CD8-positive, alpha-beta memory T cell (primary cell): ENCODE measurements at places on chromosomes 13 and 19. TPM values are rescaled to one million over a fixed set of nuclear protein-coding genes. Genes with fewer than 3 reads are reported as not detected.

DNA sequence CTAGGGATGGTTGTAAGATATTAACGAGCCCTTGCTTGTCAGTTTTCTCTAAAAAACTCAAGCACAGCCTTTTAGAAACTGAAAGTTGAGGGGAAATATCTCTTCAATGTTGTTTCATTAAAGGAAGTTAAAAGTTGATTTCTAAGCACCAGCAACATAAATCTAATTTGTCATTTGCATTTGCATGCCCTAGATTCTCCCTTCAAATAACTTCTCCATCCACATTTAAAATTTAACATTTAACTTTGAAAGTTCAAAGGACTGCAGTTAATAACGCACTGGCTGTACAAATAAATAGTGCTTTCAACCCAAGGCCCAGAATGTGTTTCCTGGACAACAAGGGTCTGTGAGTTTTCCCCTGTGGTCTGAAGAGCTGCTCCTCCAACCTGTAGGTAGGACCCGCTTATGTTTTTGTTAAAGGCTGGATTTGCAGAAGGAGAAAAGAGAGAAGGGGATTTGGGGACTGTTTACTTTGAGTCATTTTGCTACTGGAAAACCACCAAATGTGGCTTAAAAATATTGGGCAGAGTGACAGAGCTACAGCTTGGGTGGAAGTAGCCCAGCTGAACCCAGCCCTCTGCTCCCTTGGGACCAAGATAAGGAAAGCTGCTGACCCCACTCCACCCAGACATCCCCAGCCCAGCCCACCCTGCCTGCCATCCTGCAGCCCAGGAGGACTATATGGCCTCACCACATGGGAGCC, 39.8 kb downstream of the TNFRSF19 start:
- DNase-seq: no peak

GRCh38 chr19:8342316-8342683, 762 bp downstream of the KANK3 start:
- no peak for DNase-seq

DNA sequence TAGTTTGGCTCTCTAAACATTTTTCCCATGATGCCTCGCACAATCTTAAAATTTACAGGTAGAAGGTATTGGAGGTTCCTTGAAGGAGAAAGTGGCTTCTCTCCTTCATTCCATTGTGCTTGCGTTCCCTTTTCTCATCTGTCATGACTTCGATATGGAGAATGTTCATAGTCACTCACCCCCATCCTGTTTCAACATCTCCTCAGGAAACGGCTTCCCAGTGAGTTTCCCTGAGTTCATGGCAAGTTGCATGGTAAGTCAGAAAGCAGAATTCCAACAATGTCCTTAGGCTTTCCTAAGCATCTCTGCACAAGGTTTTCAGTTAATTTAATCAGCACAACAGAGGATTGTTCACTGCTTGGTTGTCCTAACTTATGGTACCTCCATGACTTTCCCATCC, 581.8 kb upstream of the SLITRK5 start:
- no peak for DNase-seq

Gene AMER2
- total RNA-seq: not detected

- no peak for DNase-seq
Measured at GRCh38 chr19:43524922-43525835, 1.8 kb downstream of the ETHE1 start.

Gene LDLR
- total RNA-seq: 27.7 TPM

DNA sequence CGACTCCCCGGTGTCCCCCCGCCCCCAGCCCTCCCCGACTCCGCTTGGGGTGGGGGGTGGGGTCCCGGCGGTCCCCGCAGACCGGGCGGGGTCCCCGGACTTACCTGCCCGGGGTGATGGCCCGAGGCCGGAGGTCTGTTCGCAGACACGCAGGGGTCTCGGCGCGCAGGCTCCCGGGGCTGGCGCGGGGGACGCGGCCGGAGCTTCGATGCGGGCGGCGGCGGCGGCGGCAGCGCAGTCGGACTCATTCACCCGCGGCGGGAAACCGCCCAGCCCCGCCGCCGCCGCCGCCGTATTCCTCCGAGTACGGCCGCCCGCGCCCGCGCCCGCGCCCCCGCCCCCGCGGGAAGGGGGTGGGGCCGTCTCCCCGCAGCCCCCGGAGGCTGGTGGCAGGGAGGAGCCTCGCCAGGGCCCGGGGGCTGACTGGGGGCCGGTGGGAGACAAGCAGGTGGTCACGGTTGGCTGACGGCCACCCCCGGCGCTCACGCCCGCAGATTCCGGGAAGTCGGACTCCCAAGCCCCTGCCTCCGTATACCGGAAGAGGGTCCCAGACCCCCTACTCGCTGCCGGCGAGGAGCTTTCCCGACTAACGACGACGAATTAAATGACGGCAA, at the start of gene C2CD4C:
Gene C2CD4C, minus strand, starts transcription at position 246 of the 614 bp plus-strand sequence. CDS start 786 bp downstream, outside the sequence.
- DNase-seq: no peak

GRCh38 chr19:41384351-41384750, 8.0 kb downstream of the TMEM91 start:
- no peak for DNase-seq

GRCh38 chr13:85543144-85543543, 256.1 kb downstream of the SLITRK6 start:
- no peak for DNase-seq

GRCh38 chr13:52906122-52906903, 57.9 kb upstream of the PCDH8 start:
- DNase-seq: no peak

Gene PALM
- not detected for total RNA-seq

Gene CPT1C
- 0.66 TPM for total RNA-seq

DNA sequence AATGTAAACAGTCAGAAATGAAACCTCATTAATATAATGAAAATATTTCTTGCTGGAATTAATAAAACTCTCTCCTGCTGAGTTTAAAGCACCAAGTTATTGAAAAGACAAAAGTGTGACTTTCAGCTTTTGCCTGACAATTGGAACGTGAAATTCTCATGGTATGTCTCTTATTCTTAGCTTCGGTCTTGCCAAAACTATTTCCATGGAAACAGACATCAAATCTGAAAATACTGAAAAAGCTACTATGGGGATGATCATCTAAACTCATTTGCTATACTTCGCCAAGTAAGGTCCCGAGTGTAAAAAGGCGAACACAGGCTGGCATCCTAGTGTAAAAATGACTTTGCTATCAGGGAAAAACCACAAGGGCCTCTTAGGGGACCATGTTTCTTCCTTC, 22.8 kb downstream of the HTR2A start:
- DNase-seq: no peak

DNA sequence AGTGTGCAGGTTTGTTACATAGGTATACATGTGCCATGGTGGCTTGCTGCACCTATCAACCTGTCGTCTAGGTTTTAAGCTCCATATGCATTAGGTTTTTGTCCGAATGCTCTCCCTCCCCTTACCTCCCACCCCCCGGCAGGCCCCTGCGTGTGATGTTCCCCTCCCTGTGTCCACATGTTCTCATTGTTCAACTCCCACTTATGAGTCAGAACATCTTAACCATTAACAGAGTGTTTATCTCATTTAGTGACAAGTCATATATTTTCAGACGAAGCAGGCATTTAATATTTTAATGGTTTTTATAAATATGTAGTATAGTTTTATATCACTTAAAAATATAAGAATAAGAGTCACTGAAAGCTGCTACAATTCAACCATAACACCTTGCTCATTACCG, 780.5 kb upstream of the ARGLU1 start:
- no peak for DNase-seq

DNA sequence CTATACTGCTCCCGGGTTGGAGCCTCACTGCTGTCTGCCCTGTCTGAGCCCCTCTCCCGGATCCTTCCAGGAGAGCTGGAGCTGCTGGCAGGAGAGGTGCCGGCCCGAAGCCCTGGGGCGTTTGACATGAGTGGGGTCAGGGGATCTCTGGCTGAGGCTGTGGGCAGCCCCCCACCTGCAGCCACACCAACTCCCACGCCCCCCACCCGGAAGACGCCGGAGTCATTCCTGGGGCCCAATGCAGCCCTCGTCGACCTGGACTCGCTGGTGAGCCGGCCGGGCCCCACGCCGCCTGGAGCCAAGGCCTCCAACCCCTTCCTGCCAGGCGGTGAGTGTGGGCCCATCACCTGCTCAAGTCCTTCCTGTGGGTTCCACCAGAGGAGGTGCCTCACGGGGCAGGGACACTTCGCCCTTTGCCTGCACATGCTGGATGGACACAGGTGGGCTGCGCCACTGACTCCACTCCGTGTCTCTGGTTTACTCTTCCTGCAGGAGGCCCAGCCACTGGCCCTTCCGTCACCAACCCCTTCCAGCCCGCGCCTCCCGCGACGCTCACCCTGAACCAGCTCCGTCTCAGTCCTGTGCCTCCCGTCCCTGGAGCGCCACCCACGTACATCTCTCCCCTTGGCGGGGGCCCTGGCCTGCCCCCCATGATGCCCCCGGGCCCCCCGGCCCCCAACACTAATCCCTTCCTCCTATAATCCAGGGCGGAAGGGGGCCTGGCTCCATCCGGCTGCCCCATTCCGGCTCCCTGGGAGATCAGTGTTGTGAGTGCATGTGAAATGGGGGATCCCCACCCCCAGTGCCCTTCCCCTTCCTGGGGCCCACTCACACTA, 19.8 kb downstream of the EPN1 start:
- no peak for DNase-seq

GRCh38 chr19:8254286-8255001, 45.3 kb downstream of the CERS4 start:
- no peak for DNase-seq

- no peak for DNase-seq
Measured at GRCh38 chr19:28898249-28898648, 314.7 kb downstream of the UQCRFS1 start.

Gene CEACAM3
- not detected for total RNA-seq

DNA sequence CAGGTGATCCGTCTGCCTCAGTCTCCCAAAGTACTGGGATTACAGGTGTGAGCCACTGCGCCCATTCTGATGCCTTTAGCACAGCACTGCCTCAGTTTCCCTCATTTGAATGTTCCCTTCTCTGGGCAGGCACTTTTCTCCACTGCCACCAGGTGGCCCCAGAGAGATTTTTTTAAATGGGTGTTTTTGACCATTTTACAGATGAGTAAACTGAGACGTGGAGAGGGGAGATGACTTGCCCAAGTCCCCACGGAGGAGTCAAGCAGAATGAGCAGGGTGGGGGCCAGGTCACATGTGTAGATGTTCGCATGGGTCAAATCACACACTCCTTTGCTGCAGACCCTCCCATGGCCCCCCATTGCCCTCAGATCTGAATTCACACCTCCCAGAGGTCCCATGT, 3.2 kb upstream of the PDE4C start:
- DNase-seq: no peak

Gene HRC
- not detected for total RNA-seq

DNA sequence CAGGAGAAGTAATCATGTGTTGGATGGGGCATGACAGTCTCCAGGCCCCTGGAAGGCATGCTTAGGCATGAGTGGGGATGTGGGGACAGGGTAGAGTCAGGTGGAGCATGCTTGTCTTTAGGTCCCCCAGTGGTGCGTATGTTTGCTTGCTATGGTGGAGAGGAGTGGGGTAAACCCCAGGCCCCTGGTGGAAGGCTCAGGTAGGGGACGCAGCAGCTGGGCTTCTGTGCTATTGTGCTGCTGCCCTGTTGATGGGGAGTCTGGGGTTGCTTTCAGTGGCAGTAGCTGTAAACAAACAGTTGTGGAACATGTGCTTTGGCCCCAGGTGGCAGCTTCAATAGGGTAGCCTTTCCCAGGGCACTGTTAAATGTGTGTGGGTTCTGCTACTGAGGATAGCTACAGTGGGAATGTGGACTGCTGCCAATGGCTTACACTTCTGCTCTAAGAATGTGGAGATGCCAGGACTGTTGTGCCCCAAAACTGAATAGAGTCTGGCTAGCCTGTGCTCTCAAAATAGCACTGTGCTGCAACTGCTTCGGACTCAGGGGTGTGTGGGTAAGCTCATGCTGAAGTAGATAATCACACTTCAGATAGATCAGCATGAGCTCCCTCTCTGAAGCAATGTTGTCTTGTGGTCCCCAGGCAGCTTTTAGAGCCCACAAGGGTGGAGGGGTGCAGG, 1257.3 kb downstream of the DIAPH3 start:
- DNase-seq: no peak

DNA sequence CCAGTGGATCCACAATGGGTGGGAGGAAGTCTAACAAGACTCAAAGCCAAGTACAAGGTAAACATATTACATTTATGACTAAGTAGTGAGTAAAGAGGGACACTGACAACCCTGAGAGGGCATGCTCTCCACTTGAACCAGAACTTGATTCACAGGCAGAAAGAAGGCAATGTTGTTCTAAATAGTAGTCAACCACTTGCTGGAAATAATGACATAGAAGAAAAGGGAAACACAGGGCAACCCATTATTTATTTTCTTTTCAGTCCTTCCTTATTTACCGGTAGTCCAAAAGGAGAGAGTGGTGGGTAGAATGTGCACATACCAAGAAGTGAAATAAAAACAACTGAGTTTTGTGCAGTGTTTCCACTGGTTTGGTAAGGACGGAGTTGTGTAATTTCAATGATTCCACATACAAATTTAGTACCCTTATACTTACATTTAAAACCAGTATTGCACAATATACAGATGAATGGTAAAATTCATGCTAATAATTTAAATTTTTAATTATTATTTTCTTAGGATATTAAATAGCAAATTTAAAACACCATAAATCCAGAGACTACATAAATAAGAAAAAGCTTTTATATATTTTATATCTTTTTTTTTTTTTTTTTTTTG, 65.9 kb downstream of the ENOX1 start:
- DNase-seq: no peak

Gene ZNF837
- total RNA-seq: 1.8 TPM

GRCh38 chr19:17323300-17323963, 11.2 kb downstream of the ANO8 start:
- no peak for DNase-seq

GRCh38 chr13:81745391-81745790, 1404.5 kb upstream of the SPRY2 start:
- no peak for DNase-seq

Gene GRK1
- not detected for total RNA-seq

- DNase-seq: peak; percentile 54
Measured at GRCh38 chr19:3606690-3607289, at the start of gene TBXA2R. Gene TBXA2R (minus strand): TSS chr19:3606875. CDS start chr19:3600634, 6,241 bp downstream.

- DNase-seq: peak; percentile 76
Measured at GRCh38 chr19:35495107-35496064, 5.1 kb upstream of the KRTDAP start.

GRCh38 chr13:43564952-43565351, 221.8 kb downstream of the ENOX1 start:
- no peak for DNase-seq

- DNase-seq: no peak
Measured at GRCh38 chr13:33931397-33932311, 113.7 kb downstream of the RFC3 start.

- DNase-seq: no peak
Measured at GRCh38 chr19:17576758-17577456, 21.5 kb downstream of the COLGALT1 start.

Gene GARIN5A
- 0.97 TPM for total RNA-seq
